Regular cardiac myocyte (primary cell): ENCODE measurements at places on chromosomes 2 and 18. TPM values are rescaled to one million over a fixed set of nuclear protein-coding genes. Genes with fewer than 3 reads are reported as not detected.

Gene GDF7
- total RNA-seq = under 0.01 and 0.28 TPM in 2 replicates

Gene SCG2
- 1.5 and 70.5 TPM in 2 replicates for total RNA-seq

Gene CCDC85A
- 0.28 and 5.4 TPM in 2 replicates for total RNA-seq

Gene OXER1
- total RNA-seq = not detected in 2 replicates

Gene SOX11
- under 0.01 and 0.38 TPM in 2 replicates for total RNA-seq

Gene HOXD11
- under 0.01 and 0.28 TPM in 2 replicates for total RNA-seq

Gene MERTK
- 0.19 and 1.7 TPM in 2 replicates for total RNA-seq

Gene RNF144A
- total RNA-seq = 0.56 and 1.5 TPM in 2 replicates

Gene LRPPRC
- total RNA-seq = 48.5 and 64.8 TPM in 2 replicates

Gene NT5C1B
- not detected in 2 replicates for total RNA-seq

Gene MGAT4A
- total RNA-seq = 0.28 and 0.58 TPM in 2 replicates

Gene SLC9A4
- total RNA-seq = not detected in 2 replicates

Gene CTAGE1
- total RNA-seq = 0.28 TPM in 1 of 2 replicates, not detected in the other

Gene TXNDC2
- not detected in 2 replicates for total RNA-seq
